ENCODE measurements at places on chromosomes 5 and 9.

DNA sequence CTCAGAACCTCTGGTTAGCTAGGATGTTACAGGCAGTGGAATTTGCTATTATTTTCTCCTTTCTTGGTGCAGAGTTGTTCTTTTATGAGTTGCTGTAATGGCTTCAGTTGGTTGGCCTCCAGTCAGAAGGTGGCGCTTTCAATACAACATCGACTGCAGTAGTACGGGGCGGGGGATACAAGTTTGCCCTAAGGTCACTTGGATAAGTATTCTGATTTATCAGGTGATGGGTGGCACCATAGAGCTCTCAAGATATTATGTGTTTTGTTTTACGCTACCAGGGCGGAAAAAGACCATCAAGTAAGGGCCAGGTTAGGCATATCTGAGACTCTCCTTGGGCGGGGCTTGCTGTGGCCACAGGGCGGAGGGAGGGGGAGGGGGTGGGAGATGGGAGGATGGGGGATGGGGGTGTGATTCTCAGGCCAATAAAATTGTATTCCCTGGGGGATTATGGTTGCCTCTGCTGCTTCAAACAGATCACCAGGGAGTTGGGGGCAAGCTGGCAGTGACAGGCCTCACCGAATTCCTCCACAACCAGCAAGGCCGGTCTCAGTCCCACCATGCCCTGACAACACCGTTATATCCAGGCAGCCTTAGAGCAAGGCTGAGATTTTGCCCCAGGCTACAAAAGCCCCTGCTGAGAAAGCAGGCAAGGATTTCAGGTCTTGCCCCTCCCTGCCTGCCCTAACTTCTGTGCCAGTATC, 15.9 kb upstream of the RNF38 start:
- no peak for DNase-seq

DNA sequence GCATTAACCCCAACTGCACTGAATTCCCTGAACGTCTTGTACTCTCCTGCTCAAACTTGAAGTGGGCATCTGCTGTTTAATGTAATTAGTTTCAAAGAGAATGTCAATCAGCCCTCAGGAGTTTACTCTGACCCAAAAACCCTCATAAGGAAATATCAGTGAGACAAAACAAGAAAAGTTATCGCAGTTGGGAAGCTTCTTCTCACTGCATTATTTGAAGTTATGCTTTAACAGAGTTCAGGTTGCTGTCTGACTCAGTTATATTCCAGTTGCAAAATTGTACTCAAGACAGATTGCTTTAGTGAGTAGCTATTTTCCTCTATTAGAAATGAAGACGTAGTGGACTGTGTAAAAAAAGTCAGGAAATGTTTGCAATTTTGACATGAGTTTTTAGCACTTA, 52.1 kb downstream of the PPIC start:
- no peak for DNase-seq

- no peak for DNase-seq
Observed at GRCh38 chr5:134845335-134845851, 375 bp upstream of the C5orf24 start.

DNA sequence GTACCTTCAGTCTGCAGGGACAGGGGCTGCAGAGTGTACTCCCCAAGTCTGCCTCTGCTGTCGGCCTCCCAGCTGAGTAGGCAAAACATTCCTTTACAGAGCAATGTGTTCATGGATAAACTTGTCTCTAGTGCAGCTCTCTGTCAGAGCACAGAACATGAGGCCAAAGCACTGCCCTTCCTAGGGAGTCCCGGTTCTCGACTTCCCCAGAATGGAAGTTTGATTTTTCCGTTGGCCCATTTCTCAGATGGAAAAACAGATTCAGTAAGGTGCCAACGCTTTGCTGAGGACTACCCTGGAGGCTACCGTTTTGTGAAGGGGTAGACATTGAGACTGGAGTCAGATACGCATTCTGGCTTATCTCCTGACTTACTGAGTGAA, 422 bp upstream of the TRIM32 start:
- no peak for DNase-seq

DNA sequence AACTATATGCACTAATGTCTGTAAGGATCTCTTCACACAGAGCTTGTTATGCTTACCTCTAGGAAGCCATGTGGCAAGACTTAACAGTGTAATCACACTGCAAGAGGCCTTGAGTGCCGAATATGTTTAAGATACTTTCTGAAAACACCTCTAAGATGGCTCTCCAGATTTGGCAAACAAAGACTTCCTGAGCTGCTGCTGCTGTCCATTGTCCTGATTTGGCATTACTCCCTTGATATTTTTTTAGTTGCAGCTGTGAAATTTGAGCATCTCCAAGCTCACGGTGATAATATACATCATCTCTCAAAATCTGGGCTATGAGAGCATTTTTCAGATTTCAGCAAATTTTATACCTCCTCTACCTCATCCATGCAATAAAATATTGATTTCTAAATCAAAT, 384.5 kb upstream of the CDH6 start:
- no peak for DNase-seq

- no peak for DNase-seq
Observed at GRCh38 chr9:122005597-122005996, 87.5 kb downstream of the TTLL11 start.

DNA sequence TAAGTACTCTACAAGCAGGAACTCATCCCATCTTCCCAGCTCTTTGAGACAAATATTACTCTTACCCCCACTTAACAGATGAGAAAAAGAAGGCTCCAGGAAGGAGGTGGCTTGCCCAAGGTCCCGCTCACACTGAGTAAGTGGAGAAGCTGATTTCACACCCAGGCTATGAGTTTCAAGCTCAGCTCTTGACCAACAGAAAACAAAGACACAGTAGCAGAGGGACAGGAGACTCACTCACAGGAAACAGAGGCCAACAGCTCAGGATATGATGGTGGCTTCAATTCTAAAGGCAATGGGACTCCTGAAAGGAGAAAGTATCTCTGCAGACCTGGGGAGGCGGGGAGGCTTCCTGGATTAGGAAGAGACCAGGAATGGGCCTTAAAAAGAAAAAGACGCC, 6.7 kb upstream of the TCF7 start:
- DNase-seq, result no peak

GRCh38 chr5:80967500-80968181, 7.5 kb downstream of the RASGRF2 start:
- no peak for DNase-seq

DNA sequence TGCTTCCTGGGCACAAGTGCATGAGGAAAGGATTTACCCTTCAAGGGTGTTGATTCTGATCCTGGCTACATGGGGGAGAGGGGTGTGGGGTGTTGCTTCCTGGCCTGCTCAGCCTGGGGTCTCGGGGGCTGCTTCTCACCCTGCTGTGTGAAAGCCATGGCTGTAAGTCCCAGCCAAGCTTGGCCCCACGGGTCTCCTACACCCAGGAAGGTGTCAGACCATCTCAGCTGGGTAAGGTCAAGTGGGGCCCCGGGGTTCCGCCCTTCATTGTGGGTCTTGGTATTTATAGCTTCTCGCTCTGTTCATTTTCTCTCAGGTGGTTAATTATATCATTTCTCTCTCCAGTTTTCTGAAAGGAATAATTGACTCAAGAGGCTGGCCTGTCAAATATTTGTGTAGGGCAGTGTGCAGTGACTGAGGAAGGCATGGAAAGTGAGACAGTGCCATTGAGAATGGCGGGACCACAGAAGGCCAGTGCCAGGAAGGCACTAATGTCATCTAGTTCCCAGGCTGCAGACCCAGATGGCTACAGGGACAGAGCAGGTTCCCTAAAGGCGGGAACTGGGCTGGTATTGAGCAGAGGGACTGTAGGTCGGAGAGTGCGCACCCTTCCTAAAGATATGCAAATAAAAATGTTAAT, 126.0 kb downstream of the FOXD1 start:
- DNase-seq, result no peak

DNA sequence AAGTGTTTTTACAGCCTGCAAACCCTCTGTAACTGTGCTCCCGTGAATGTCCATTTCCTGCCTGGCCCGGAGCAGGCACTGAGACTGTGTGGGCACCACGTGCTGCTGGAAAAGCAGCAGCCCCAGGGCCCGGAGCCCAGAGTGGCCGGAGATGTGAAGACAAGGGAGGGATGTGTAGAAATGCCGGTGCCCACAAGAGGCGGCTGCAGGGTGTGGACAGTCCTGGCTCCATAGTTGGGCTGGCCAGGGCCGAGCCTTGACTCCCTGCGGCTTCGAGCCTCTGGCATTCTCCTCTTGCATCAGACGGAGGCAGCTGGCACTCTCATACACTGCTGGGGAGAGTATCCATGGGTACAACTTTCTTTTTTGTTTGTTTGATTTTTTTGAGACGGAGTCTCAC, 13.2 kb upstream of the GFPT2 start:
- DNase-seq, result no peak

DNA sequence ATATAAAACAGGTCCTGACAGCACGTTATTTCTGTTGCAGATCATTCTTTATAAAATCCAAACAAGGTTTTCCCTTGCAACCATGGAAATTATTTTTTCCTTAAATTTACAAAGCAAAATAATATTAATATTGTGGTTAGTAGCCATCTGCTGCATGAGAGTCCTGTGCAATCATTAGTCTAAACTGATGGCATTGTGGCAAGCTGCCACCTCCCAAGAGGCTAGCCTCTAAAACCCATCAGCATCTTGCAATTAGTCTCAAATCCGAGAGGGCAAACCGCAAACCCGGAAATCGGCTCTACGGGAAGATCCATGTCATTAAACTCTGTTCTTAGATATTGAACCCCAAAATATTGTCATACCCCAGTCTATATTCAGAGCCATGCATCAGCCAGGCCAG, 11.3 kb upstream of the CDH6 start:
- DNase-seq, result no peak

- DNase-seq, result no peak
Observed at GRCh38 chr5:68447136-68447929, 231.8 kb downstream of the PIK3R1 start.

GRCh38 chr5:178241231-178241663, 8.6 kb upstream of the PHYKPL start:
- DNase-seq, result no peak

DNA sequence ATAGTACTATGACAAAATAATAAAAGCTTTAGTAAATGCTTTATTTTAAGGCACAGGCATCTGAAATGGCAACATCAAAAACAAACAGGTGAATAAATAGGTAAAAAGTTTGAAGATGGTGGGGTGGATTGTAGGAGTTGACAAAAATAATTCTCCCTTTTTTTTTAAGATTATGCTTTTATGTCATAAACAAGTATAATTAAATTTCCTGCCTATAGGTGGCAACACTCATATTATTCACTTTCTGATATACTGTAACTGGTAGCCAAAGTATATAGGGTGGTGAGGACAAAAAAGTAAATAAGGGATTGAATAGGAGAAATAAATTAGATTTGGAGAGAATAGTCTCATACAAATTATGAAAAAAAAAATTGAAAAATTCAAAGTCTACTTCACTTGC, 120.0 kb upstream of the ACOT12 start:
- no peak for DNase-seq

DNA sequence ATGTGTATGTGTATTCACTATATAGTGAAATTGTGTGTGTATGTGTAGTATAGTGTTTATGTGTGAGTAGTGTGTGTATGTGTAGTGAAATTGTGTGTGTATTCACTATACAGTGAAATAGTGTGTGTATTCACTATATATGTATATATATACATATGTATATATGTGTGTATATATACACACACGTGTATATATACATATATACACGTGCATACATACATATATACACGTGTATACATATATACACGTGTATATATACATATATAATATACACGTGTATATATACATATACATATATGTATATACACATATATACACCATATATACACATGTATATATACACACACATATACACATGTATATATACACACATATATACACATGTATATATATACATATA, 403.6 kb upstream of the TUSC1 start:
- DNase-seq, result no peak

DNA sequence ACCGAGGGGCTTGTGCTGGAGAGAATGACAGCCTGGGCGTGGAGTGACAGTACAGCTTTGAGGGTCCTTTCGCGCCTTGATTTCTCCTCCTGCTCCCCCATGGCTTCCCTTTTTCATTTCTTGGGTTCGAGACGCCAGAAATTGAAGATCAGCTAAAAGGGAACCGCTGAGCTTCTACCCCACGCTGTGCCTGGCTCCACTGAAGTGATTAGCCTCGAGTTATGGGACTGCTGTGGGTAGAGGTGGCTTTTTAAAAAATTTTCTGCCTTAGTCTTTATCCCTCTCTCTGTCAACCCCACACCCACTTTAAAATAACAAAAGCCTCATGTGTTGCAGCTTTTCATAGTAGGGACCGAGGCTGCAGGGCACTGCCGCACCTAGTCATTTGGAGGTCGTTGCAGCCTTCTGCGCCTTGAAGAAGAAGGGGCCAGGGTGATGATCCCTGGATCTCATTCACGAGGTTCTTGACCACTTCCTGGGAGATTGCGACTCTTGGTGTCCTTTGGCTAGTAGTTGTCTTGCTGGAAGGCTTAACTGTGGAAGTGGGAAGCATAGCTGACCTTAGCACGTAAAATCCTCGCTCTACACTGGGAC, 603 bp downstream of the PPIP5K2 start:
- no peak for DNase-seq

GRCh38 chr5:31194468-31194813, 955 bp downstream of the CDH6 start:
- no peak for DNase-seq

DNA sequence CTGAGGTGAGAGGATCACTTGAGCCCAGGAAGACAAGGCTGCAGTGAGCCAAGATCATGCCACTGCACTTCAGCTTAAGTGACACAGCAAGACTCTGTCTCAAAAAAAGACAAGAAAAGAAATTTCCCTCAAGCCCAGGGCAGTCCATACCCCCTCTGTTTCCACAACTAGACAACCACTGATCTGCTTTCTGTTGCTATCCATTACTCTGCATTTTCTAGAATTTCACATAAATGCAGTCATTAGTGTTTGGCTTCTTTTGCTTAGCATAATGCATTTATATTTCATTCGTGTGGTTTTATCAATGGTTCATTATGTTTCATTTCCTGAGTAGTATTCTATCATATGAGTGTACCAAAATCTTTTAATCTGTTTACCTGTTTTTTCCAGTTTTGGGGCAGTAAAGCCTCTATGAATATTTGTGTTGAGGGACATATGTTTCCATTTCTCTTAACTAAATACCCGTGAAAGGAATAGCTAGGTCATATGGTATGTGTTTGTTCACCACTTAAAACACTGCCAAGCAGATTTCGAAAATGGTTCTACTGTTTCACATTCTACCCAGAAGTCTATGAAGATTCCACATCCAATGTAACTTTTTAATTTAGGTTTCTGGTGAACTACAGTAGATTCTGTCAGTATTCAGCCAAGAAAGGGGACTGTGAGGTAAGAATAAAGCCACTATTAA, 271.8 kb downstream of the ZNF608 start:
- DNase-seq, result no peak
